ENCODE measurements at places on chromosomes 3 and 15.

DNA sequence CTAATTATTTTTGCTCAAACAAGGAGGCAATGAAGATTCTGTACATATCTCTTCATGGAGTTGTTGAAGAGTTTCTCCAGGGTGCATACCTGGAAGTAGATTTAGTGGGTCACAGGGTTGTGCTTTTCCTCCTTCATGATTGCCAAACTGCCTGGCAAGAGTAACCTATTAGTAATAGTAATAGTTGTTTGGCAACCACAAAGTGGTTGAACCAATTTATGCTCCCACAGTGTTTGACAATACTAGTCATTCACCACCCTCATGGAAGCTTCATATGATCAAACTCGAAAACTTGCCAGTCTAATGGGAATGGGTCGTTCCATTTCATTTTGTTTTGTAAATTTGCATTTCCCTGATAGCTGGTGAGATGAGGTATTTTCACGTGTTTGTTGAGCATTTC lies 57.8 kb downstream of the TLE3 start:
- DNase-seq = peak; percentile 69

GRCh38 chr3:112013058-112013783 lies 14.5 kb downstream of the TAGLN3 start:
- DNase-seq = peak; percentile 80

DNA sequence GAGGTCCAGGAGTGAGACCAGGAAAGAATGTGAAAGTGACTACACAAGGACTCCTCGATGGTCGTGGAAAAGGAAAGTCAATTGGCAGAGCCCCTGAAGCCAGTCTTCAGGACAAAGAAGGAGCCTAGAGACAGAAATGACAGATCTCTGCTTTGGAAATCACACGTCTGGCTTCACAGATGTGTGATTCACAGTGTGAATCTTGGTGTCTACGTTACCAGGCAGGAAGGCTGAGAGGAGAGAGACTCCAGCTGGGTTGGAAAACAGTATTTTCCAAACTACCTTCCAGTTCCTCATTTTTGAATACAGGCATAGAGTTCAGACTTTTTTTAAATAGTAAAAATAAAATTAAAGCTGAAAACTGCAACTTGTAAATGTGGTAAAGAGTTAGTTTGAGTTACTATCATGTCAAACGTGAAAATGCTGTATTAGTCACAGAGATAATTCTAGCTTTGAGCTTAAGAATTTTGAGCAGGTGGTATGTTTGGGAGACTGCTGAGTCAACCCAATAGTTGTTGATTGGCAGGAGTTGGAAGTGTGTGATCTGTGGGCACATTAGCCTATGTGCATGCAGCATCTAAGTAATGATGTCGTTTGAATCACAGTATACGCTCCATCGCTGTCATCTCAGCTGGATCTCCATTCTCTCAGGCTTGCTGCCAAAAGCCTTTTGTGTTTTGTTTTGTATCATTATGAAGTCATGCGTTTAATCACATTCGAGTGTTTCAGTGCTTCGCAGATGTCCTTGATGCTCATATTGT lies 6.0 kb downstream of the CCR2 start:
- DNase-seq = peak; percentile 29

DNA sequence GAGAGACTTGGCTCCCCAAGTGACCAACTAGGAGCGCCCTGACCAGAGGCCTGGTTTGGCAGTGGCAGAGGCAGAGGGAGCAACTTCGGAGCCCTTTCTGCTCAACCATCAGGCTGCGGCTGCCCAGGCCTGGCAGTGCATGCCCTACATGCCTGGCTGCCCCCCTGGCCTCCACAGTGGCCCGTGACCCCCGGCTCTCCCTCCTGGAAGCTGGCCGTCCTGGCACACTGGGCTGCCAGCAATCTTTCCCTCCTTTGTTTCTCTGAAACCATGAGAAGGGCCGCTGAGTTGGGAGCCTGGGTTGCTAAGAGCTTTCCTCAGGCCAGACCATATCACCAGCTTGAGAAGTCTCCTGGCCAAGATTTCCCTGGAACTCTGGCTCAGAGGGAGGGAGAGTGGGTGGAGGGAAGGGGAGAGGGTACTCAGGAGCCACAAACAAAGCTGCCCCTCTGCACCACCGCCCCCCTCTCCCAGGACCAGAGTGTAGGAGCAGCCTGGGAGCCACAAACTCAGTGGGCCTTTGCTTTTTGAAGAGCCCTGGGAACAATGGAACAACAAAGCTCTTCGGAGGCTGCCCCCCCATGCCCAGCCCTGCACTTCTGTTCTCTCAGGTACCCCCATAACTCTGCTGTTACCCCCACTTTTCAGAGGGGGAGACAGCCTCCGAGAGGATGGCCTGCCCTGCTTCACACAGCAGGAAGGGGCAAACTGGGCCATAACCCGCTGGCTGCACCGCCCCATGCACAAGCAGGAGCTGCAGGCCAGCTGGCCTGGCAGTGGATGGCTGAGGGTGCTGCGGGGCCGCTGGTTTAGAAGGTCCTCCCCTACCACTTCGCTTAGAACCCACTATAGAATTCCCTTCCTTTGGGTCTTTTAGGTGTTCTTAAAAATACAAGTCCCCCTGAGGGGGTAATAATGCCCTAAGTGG lies 11.3 kb downstream of the CORO2B start:
- no peak for DNase-seq

GRCh38 chr3:139917226-139917785 lies 17.7 kb upstream of the CLSTN2 start:
- DNase-seq = no peak

DNA sequence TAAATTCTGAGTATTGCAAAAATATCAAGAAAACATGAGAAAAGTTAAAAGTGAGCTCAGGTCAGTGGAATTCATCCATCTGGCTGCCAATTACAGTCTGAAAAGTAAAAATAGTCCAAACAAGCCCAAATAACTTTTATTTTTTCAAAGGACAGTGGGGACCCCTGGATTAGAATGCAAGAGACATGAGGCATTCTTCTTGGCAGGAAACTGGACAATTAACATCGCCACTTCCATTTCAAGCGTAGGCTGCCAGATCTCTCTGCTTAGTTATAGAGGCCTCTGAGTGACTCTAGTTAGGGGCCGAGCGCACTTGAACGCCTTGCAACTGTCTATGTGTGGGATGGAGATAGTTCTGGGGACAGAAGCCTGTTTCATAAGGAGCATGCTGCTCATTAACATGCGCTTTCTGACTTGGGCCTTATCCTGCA lies 189.1 kb downstream of the GHSR start:
- DNase-seq = no peak

DNA sequence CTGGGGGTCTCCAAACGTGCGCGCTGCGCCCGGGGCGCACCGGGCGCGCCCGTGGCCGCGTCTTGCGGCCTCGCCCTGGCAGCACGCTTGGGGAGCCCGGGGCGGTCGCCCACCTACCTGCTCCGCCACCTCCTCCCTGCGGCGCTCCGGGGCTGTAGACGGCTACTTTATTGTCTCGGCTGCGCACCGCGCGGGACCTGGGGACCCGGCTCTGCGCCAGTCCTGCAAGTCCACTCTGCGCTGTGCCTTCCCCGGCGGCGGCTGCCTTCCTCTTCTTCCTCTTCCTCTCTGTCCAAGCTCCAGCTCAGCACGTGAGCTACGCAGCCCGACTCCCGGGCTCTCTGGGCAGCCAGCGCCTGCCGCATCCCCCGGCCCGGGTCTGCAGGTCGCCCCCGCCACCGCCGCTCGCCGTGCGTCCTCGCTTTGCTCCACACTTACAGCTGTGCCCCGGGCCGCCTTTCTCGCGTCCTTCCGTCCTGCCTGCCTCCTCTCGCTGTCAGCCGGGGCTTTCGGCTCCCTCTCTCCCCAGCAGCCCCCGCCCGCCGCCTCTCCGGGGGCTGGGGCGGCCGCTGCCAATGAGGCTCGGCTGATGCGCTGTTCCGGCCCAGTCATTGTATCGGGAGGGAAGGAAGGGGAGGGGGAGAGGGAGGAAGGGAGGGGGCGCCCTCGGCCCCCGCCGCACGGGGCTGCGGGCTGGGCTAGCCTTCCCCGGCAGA lies 156.4 kb upstream of the FRMD4B start:
- DNase-seq = peak; percentile 58

DNA sequence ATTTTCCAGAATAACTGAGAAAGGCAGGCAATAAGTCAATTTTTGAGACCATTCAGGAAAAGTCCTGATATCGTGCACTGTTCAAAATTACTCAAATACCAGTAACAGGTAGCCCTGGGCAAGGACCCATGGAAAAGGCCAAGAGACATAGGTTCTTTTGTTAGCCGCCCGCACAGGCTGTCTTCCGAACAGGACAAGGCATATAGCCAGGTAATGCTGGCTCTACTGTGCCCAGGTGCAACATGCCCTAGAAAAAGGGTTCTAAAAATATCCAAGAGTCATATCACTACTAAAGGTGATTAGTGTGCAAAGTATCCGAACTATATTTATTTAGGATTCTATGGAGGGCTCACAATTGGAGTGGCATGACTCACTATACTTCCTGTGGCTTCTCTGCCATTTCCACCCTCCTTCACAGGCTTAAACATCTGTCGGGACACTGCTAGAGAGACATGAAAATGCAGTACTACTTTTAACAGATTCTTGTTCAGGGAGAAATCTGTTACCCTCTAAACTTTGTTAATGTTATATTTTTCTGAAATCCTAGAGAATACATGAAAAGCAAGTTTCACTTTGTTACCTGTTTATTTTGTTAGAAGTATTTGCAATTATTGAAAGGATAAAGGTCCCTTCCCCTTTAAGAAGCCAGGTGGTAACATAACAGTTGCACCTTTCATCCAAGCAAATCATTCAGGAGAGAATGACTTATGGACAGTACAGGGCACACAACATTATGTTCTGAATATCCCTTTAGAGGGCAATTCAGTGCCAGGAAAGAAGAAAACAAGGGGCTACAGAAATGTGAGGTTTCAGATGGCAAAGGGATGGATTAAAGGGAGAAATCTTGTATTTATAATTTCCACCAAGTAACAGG lies 293.3 kb upstream of the THBS1 start:
- peak; percentile 61 for DNase-seq

DNA sequence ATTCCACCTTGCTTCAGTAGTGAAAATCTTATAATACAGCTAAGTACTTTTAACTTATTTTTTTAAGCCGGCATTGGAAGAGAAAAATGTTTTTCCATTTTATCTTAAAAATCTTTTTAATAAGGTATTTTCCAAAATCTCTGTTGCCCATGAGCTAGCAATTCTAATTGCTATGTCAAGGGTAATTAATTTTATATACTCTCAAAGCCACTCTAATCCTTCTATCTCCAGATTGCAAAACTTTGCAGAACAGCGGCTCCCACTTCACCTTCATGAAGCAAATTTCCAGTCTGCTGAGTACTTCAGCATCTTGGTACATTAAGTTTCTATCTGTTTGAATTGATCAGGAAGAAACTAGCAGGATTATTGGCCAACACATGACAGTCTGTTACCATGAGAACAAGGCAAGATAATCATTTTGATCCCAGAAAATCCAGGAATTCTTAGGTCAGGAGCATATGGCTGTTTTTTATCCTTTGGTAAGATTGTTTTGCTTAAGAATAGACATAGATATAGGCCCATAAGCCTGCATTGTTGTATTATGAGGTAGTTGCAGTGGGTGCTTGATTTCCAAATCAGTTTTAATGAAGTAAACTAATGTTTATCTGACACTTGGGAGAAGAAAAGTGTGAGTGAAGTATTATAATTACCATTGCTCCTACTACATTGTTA lies 6.0 kb downstream of the TIPARP start:
- DNase-seq = no peak

- no peak for DNase-seq
Measured at GRCh38 chr15:51185213-51186159, 90.8 kb upstream of the TNFAIP8L3 start.

DNA sequence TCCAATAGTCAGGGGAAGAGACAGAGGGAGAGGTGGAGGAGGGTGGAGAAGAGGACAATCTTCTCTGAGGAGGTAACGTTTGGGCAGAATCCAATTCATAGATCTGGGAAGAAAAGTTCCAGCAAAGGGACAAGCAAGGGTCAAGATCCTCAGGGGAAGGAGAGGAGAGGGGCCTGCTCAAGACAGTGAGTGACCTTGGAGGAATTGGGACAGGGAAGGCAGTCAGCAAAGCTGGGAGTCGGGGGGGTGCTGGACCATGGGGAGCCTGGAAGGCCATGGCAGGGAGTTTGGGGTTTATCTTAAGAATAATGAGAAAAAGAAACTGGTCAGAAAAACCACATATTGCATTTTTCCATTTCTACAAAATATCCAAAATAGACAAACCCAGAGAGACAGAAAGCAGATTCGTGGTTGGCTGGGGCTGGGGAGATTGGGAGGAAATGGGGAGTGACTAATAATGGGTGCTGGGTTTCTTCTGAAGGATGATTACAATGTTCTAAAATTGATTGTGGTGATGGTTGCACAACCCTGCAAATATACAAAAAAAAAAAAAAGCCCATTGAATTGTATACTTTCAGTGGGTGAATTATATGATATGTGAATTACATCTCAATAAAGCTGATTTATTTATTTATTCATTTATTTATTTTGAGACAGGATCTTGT lies 19.6 kb upstream of the SRP14 start:
- peak; percentile 44 for DNase-seq

DNA sequence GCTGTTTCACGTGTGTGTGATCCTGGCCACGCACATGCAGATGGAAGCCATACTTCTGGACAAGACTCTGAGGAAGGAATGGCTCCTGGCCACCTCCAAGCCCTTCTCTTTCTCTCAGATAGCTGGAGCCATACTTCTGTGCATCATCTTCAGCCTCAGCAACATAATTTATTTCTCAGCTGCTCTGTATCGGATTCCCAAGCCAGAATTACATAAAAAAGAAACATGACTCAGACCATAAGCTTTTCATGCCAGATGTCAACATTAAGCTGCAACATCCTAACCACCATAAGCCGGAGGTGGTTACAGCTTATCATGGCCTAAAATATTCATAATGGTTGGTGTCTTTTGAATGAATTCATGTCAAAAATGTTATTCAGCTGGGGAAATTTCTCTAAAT lies 10.6 kb upstream of the KIF23 start:
- DNase-seq = peak; percentile 49

- DNase-seq = no peak
Measured at GRCh38 chr3:38984731-38985130, 67.0 kb downstream of the SCN11A start.

DNA sequence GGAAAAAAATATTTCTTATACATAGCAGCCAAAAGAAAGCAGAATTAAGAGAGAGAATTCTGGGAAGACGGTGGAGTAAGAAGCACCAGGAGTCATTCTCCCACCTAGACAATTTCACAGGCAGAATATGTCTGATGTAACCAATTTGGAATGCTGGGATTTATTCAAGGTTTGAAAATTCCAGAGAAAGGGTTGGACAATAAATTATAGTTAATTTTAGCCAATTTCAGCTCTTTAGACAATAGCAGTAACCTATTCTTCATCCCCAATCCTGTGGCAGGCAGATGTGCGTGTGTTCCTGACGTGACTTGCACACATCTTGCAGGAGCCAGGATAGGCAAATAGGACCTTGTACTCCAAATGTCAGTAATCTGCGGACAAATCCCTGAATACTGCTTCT lies 541.0 kb upstream of the NAALADL2 start:
- peak; percentile 13 for DNase-seq

DNA sequence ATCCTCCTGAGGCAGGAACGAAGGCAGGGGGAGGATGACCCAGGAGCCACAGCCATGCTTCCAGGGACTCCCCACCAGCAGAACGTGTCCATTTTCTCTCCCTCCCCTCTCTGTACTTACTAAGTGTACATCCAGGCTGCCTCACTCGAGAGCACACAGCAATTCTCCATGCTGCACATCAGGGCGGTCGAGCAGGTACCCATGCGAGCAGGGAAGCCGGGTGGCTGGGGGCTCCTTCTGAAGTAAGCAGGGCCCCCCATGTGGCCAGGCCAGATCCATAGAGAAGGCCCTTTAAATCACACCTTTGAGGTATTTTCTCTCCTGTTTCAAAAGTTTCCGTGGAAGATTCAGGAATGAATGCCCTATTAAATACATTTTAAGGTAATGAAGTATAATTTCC lies 41.2 kb upstream of the SLC6A11 start:
- DNase-seq = no peak

GRCh38 chr3:196268284-196269163 lies 19.0 kb downstream of the PCYT1A start:
- peak; percentile 88 for DNase-seq

- DNase-seq = no peak
Measured at GRCh38 chr15:74259292-74259648, 23.1 kb downstream of the CCDC33 start.

Data from epithelial cell of esophagus (primary cell).